GDM1 (cell line): ENCODE measurements at places on chromosomes 4 and X.

- DNase-seq, result no peak
These were observed 353.9 kb downstream of the AFF2 start for GRCh38 chrX:148854306-148854705.

- no peak for DNase-seq
These were observed 6.3 kb upstream of the HSPA4L start for GRCh38 chr4:127775843-127776242.

DNA sequence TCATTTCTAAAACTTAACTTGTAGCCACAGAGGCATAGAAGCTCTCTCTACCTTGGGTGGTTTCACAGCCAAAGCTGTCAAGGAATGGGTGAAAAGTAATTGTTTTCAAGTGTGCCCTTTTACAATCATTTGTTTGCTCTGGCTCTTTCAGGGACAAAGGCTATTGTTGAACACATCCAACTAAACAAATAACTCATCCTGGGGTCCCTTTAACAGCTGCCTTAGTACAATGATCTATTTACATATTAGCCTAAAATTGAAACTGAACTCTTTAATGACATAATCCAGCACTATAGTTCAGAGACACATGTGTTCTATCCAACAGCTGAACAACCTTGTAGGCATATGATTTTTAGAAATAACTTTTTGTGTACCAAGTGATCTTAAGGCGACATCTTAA is 3.7 kb downstream of the HHIP start:
- DNase-seq, result no peak

GRCh38 chr4:174910271-174910670 is 7.9 kb upstream of the ADAM29 start:
- DNase-seq, result no peak

DNA sequence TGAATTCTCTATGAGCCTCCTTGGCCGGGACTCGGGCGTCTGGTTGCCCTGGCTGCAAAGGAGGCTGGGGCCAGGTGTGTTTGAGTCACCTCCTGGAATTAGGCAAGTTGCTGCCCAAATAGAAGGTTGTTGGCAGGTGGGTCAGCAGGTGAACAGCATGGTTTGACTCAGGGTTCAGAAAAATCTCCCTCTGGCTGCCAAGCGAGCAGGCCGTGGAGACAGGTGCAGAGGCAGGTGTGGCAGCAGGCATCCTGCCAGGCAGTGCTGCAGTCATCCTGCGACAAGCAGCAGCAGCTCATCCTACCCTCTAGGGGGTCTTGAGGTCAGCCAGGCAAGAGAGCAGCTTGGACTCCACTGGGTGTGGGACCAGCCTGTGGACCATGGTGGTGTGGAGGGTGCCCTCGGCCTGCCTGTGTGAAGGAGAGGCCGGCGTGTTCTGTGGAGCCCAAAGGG is 8.2 kb downstream of the MSANTD1 start:
- DNase-seq, result no peak
